Urinary bladder (tissue), 4 donors: ENCODE measurements at places on chromosomes 13 and 19. TPM values are rescaled to one million over a fixed set of nuclear protein-coding genes. Genes with fewer than 3 reads are reported as not detected.

The PIN1 gene
- 42.3 TPM for total RNA-seq

The ARHGAP45 gene
- total RNA-seq: 5.7 TPM

The ITGBL1 gene
- total RNA-seq: 8.5 TPM

The RELB gene
- total RNA-seq: 2.6 TPM

- DNase-seq: no peak
Measured at GRCh38 chr13:96940961-96941360, 53.3 kb downstream of the OXGR1 start.

- no peak for DNase-seq
Measured at GRCh38 chr13:30898678-30899241, 7.3 kb upstream of the MEDAG start.

- peak; percentile 78 for DNase-seq
Measured at GRCh38 chr19:51660975-51661600, 14.5 kb upstream of the SIGLEC14 start.

GRCh38 chr13:75705395-75705794 lies 69.3 kb downstream of the LMO7 start:
- DNase-seq: no peak

- DNase-seq: no peak
Measured at GRCh38 chr19:38093587-38093986, 130.4 kb downstream of the DPF1 start.

DNA sequence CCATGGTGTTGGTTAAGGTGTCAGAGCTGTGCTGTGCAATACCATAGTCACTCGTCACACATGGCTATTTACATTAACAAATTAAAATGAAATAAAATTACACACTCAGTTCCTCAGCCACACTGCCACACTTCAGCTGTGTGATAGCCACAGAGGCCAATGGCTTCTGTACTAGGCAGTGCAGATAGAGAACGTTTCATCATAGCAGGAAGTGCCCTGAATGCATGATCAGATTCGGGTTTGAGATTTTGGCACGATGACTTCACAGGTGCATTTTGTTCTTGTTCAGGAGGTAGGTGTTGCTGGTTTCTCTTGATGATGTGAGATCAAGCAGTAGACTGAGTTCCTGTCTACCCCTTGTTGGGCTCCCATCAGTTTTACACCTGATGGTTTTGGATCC lies 6.5 kb downstream of the ARMC6 start:
- DNase-seq: no peak

DNA sequence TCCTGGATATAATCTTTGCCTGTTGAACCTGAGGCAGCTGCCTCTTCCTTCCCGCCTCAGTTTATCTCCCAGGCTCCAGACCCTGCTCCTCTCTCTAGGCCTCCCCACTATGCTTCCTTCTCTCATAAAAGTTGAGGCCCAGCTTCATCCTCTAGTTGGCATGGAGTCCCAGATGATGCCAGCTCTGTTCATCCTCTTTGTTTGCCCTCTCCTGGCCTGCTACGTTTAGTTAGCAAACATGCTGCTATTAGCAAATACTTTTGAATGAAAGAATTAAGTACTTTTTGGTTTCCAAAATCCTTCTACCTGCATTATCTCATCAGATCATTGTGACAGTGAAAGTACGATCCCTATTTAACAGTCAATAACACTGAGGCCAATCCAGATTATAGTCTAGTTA lies 472.5 kb downstream of the COG6 start:
- no peak for DNase-seq

- no peak for DNase-seq
Measured at GRCh38 chr19:1168572-1169410, 5.3 kb downstream of the SBNO2 start.

DNA sequence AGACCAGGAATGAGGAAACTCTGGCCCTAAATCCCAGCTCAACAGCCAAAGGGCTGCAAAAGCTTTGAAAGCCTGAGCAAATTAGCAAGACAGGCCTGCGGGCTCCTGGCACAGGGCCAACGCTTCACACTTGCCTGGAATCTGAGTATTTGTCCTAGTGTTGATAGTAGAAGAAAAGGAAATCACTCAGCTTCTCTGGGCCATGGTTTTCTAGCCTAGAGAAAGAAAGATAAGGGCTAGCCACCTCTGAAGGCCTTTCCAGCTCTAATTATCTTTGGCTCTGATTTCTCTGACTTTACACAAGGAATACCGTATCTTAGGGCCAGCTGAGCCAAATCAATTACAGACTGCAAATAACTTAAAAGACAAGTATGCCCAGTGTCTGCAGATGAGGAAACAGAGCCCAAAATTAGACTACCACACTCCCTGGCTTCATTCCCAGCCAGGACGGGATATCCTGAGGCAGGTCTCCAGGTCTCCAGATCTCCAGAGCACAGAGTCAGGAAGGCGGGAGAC lies 69.6 kb downstream of the STK24 start:
- DNase-seq: no peak
